GM18507 (cell line): ENCODE measurements at places on chromosomes 13 and 19.
A peak's percentile ranks its signal among the peaks of the same experiment; 100 is the strongest.

- DNase-seq: no peak
Measured at GRCh38 chr19:15015946-15016542, 33.2 kb upstream of the CASP14 start.

- DNase-seq: no peak
Measured at GRCh38 chr19:1873524-1874473, 10.4 kb upstream of the KLF16 start.

GRCh38 chr19:16191216-16191908, 6.2 kb downstream of the FAM32A start:
- no peak for DNase-seq

GRCh38 chr19:14114854-14115253, 2.7 kb downstream of the PRKACA start:
- no peak for DNase-seq

GRCh38 chr19:5889288-5889971, 14.2 kb downstream of the NDUFA11 start:
- no peak for DNase-seq

DNA sequence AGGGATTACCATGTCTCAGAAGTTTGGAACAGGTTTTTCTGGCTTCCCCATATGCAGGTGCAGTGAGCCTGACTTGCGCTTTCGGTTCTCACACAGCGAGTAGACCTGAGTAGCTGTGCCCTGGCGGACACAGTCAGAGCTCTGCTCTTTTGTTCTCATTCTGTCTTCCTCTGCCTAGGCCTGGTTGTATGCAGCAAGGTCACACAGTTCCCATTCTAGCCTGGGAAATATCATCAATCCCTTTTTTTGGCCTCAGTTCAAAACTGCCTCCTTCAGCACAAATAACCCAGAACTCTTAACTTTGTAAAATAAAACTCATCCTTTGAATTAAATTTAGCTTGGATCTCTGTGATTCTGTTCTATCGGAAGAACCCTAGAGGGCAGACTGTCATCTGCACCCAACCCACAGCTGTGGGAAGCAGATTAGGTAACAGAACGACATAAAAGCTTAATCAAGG, 10.2 kb downstream of the OXGR1 start:
- no peak for DNase-seq

- no peak for DNase-seq
Measured at GRCh38 chr19:49400029-49400428, 12.0 kb downstream of the KASH5 start.

GRCh38 chr19:52602941-52603340, 32.9 kb downstream of the ZNF701 start:
- DNase-seq: no peak

- DNase-seq: no peak
Measured at GRCh38 chr13:93004919-93005318, 221.7 kb upstream of the GPC6 start.

DNA sequence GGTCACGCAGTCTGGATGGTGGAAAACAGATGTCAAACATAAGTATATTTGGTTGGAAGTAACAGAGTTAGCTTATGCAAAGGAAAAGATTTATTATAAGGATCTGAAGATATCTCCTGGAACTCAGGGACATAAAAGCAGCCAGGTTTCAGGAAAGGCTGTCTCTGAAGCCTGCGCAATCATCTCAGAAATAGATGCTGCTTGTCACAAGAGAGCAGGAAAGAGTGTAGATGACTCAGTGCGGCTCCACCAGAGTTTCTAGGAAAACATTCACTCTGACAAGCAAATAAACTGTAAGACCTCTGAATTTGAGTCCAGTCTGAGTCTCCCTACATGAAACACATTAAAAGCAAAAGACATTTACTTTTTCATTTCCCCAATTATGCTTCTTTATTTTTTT, 220.4 kb upstream of the HTR2A start:
- DNase-seq: no peak

- no peak for DNase-seq
Measured at GRCh38 chr19:55626350-55626749, 2.0 kb upstream of the ZNF784 start.

- DNase-seq: no peak
Measured at GRCh38 chr13:77143431-77143830, 116.5 kb upstream of the FBXL3 start.

DNA sequence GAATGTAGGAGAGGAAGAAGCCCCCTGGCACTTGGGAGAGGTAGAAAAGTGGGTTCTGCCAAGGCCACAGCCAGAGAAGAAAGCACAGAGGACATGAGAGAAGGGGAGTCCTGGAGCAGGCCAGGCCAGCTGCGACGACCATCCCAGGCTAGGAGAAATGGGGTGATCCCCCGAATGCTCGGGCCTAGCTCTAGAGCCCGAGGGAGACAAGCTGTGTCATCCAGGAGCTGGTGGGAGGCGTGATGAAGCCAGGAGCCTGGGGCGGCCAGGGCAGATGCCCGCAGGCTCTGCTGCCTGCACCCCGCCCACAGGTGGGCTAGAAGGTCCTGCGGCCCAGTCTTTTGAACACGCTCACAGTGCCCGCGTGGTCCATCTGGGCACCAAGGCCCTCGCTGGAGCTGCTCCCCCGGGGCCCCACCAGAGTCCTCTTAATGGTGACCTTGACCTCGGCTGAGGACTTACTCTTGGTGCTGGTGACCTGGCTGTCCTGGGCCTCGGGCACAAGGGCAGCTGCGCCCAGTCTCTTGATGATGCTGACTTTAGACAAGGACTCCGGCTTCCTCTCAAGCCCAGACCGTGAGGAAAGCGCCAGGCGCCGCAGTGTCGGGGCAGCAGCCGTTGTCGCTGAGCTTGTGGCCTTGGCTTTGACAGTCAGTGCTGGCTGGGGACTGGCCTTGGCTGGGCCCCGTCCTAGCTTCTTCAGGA, 26.5 kb downstream of the C19orf47 start:
- no peak for DNase-seq

DNA sequence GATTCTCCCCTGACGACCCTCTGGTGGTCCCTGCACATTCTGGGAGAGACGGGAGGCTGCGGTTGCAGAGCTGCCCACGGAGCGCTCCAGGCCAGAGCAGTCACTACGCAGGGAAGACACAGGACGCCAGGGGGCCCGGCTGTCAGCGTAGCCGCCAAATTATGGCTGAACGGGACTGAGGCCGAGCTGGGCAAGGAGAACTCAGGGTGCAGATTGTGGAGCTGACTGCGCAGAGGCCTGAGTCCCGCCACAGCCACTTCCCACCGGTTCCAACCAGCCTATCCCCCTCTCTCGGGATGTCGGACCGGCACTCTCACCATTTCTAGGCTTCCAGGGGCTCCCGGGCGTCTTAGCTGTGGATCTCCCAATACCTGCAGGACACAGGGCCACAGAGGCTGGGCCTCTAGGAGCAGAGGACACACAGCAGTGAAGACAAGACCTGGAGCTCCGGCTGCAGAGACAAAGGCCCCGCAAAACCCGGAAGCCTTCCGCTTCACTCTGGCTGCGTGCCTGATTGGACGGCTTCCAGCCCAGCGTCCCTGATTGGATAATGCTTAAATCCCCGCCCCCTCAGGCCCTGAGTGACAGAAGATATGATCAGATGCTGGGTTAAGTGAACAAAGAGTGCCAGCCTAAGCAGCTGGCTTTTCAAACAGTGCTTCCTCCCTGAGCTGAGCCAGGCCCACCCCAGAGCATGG, at the start of gene ZNF737:
ZNF737 (minus strand) TSS at position 461 of the 698 bp plus-strand sequence; CDS start at position 320, 141 bp downstream.
- DNase-seq: peak; percentile 45

GRCh38 chr13:95100525-95101433, 200.5 kb downstream of the ABCC4 start:
- DNase-seq: no peak

DNA sequence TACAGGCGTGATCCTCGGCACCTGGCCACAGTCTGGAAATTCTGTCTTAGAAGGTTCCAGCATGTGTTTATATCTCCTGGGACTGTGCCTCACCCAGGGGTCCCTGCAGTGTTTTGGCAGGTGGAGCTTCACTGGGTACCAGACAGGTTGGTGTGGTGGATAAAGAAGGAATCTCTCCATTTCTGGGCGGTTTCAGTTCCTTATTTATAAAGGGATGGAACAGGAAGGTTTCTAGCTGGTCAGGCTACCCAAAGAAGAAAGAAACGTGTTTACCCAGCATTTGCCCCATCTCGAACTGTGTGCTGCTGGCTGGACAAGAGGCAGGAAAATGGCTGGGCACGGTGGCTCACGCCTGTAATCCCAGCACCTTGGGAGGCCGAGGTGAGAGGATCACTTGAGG, 9.8 kb downstream of the PNPLA6 start:
- DNase-seq: no peak

DNA sequence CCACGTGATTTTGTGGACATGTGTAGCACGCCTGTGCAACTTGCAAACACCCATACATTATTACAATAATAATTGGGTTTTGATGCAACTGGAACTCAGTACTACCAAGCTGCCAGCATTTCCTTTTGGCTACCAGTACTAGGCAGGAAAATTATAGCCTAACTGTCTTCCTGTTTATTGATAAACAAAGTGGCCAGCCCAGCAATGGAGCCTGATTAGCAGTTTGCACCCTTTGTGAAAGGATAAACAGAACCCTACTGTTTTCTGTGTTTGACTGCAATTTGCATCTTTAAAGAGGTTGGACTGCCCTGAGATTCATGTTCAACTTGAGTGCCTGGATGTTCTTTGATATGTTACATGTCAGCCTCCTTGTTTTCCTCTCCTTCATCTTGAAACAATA, 173.9 kb downstream of the ZIC5 start:
- no peak for DNase-seq

DNA sequence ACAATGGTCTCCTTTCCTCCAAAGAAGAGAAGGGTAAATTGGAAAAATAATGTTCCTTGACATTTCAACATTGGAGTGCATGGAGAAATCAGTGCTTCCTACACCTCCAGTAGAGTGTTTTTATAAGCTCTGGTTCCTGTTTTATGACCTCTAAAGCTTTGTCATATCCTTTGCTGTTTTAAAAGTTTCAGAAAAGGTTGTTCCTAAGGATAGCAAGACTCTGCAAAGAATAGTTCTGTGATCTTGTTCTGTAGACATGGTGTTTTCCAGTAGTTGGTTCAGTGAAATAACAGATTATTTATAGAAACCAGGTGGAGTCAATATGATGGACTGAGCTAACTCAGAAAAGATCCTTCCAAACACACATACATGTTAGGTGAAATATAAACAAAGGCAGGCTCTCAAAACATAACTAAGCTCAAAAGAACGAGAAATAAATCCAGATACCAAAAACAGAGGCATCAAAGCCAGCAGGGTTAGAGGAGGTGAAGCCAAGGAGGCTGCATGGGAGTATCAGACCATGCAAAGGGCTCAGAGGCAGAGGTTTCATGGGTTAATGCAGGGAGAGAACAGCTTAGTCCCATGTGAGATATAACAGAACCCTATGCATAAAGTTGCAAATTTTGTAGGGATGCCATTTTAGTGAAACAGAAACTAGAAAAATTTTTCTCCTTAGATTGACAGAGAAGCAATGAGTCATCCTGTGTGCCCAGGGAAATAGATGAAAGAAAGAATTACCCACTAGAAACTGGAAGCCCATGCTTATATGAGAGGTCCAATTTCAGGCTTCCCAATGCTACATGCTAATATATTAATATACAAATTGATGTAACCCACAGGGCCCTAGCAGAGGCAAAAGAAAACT, 44.3 kb downstream of the SHISA2 start:
- DNase-seq: no peak

GRCh38 chr19:45677351-45678230, 9.6 kb downstream of the GIPR start:
- peak; percentile 79 for DNase-seq

- DNase-seq: no peak
Measured at GRCh38 chr13:100461309-100462030, 127.1 kb downstream of the GGACT start.

DNA sequence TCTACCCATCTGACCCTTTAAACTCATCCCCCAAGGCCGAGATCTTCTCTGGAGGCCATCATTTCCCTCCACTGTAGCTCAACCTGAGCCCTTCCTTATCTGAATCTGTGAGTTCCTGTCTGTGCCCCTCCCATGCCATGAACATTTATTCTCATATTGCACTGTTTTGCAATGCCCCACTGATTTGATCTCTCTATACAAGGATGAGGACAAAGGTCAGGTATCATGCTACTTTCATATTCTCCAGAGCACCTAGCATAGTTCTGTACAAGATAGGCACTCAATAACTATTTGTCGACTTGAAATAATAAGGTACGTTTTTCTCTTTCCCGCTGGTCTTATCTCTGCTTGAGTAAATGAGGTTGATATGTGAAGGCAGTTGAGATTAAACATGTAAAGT, 135.5 kb downstream of the KLF5 start:
- DNase-seq: no peak

- DNase-seq: no peak
Measured at GRCh38 chr19:28519952-28520861, 692.7 kb downstream of the UQCRFS1 start.

DNA sequence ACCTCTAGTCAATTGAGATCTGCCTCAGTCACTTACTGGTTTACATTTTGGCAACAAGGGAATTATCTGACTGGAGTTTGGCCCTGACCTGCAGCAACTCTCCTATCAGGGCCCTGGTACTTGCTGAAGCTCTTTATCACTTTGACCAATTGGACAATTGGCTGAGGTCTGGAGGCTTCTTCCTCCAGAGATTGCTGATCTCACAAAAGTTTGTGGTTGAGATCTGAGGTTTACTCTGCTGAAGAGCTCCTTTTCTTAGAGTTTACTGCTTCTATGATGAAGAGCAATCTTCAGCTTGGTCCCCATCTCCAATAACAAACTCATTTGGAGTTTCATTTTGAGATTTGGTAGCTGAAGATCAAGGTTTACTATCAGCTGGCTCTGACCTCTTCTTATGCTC, 276.9 kb upstream of the SGCG start:
- DNase-seq: no peak

DNA sequence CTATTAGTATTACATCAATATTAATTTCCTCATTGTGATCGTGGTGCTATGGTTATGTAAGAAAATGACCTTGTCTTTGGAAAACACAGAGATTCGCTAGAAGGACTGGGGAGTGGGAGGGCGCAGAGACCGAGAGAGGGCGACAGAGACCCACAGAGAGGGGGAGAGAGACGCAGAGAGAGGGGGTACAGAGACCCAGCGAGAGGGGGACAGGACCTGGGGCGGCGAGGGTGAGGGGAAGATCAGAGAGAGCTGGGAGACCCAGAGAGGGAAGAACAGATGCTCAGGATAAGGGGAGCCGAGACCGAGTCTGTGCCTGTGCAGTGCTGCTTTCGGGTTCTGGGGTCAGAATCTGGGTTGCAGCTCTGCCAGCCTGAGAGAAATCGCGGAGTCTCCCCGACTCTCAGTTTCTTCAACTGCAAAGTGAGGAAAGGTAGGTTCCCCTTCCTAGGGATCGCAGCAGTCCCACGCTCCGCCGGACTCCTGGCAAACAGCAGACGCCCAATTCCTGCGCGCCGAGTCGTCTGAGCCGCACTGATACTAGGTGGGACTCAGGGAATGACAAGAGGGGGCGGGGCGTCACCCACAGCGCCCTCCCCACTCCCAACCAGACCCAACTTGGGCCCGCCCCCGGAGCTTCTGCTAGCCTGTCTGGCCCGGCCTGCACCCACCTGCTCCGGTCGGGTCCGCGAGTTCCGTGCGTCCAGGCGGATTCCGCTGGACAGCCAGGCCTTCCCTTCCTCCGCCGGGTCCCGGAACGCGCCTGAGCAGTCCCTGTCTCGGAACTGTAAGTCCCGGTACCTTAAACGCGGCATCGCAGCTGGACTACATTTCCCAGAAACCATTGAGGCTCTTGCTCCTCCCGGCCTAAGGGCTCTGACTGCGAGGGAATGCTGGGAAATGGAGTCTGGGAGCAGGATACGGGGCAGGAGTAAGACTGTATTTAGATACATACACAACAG, 15.3 kb downstream of the IZUMO2 start:
- peak; percentile 72 for DNase-seq
